Esophagus squamous epithelium (tissue), 5 donors: ENCODE measurements at places on chromosomes 7 and 10.

GRCh38 chr10:72009425-72010081 is 45.4 kb downstream of the CHST3 start:
- DNase-seq: no peak

- DNase-seq: no peak
Measured at GRCh38 chr7:10793995-10794775, 179.5 kb upstream of the PHF14 start.

- DNase-seq: no peak
Measured at GRCh38 chr10:95716466-95716865, 22.7 kb upstream of the TCTN3 start.

- DNase-seq: no peak
Measured at GRCh38 chr10:43057831-43058340, 19.0 kb upstream of the RET start.

DNA sequence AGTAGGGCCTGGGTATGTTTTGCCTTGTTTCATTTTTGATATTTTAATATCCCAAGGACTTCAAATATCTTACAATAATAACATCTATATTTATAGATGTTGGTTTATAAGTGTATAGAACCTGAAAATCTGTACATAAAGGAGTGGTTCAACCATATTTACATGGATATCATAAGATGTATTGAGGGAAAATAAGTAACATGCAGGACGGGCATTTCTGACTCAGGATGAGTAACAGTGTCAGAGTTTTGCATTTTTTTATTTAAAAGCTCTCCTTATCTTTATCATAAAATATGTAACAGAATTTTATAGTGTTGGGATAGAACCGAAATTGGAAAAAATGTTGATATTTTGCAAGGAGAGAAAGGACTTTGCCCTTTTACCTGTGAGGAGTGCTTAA is 1438.7 kb downstream of the REEP3 start:
- DNase-seq: no peak

GRCh38 chr10:131890276-131891195 is 10.3 kb upstream of the PPP2R2D start:
- no peak for DNase-seq

- no peak for DNase-seq
Measured at GRCh38 chr10:104303594-104304355, 34.5 kb downstream of the ITPRIP start.

- no peak for DNase-seq
Measured at GRCh38 chr10:34854147-34854601, 39.1 kb upstream of the PARD3 start.

- no peak for DNase-seq
Measured at GRCh38 chr7:16271355-16271915, 149.9 kb downstream of the CRPPA start.

DNA sequence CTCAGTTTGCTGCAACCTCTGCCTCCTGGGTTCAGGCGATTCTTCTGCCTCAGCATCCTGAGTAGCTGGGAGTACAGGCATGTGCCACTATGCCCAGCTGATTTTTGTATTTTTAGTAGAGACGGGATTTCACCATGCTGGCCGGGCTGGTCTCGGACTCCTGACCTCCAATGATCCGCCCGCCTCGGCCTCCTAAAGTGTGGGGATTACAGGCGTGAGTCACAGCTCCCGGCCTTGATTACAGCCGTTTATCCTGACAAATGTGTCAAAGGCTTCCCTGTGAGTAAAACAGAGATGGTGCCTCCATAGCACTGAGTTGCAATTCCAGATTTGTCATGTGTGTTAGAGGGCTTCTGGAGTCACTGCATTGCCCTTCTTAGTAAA is 273.7 kb downstream of the CCDC3 start:
- DNase-seq: no peak

GRCh38 chr10:119735451-119735850 is 9.6 kb downstream of the INPP5F start:
- DNase-seq: no peak

DNA sequence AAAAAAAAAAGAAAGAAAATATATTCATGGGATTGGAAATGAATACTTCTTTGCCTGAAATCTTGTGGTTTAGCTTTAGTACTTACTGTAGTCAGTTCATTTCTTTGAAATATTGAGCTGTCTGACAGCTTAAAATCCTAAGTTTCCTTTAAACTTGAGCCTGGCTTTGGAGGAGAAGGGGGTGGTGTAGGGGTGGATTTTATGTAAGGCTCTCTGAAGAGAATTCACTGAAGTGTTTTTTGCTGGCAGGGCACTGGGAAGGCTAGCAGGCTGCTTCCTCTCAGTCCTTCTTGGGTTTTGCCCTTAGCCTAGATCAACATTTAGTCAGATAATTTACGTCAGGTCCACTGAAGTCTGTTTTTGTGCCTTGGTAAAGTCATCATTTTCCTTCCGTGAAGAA is 516.5 kb downstream of the AUTS2 start:
- no peak for DNase-seq

- DNase-seq: no peak
Measured at GRCh38 chr7:135791543-135792362, 43.1 kb upstream of the FAM180A start.

GRCh38 chr7:71905821-71906220 is 506.3 kb downstream of the CALN1 start:
- no peak for DNase-seq

- no peak for DNase-seq
Measured at GRCh38 chr10:127612-128432, 7.4 kb upstream of the ZMYND11 start.

GRCh38 chr10:104515678-104516199 is 125.4 kb upstream of the SORCS3 start:
- DNase-seq: no peak

- DNase-seq: peak; percentile 33
Measured at GRCh38 chr10:88879534-88880281, at the start of gene STAMBPL1. Gene STAMBPL1, plus strand, starts transcription at chr10:88880245. Its CDS starts 21,464 bp downstream, at chr10:88901709.

DNA sequence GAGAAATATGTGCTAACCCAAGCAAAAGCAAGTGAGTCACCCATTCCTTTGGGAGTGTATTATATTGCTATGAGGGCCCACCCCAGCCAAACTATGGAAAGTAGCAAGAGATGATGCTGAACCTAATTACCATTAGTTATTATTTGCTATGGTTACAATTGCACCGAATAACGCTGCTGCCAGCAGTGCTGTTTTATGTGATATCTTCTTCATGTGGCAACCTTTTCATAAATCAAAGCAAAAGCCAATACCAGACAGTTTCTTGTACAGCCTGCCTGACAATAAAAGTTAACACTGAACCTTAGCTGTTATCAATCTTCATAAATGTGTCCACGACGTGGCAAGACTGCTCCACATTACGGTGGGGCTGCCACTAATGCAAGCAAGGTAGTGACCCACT is 241.7 kb upstream of the PLXNA4 start:
- DNase-seq: no peak

- DNase-seq: no peak
Measured at GRCh38 chr10:24120646-24121045, 88.3 kb upstream of the KIAA1217 start.

GRCh38 chr10:114282526-114282925 is 43.5 kb downstream of the VWA2 start:
- DNase-seq: no peak

GRCh38 chr7:128841921-128842673 is 11.9 kb downstream of the FLNC start:
- DNase-seq: no peak

DNA sequence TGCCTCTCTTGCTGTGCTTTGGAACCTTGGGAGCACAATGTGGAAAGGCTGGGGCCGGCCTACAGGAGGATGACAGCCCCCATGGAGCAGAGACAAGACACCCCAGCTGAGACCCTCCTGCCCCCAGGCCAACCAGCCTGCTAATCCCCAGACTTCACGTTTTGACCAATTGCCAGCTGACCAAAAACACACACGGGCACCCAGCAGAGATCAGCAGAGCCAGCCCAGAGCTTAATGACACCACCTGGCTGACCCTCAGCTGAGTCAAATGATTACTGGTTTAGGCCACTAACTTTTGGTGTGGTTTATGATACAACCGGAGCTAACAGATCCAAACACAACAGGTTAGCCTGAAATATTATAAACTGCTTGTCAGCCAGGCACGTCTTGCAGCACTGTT is 111.2 kb upstream of the KIF5B start:
- DNase-seq: no peak

GRCh38 chr10:2927958-2928840 is 139.1 kb upstream of the PFKP start:
- DNase-seq: no peak

GRCh38 chr10:51524041-51524440 is 175.4 kb downstream of the CSTF2T start:
- DNase-seq: no peak

DNA sequence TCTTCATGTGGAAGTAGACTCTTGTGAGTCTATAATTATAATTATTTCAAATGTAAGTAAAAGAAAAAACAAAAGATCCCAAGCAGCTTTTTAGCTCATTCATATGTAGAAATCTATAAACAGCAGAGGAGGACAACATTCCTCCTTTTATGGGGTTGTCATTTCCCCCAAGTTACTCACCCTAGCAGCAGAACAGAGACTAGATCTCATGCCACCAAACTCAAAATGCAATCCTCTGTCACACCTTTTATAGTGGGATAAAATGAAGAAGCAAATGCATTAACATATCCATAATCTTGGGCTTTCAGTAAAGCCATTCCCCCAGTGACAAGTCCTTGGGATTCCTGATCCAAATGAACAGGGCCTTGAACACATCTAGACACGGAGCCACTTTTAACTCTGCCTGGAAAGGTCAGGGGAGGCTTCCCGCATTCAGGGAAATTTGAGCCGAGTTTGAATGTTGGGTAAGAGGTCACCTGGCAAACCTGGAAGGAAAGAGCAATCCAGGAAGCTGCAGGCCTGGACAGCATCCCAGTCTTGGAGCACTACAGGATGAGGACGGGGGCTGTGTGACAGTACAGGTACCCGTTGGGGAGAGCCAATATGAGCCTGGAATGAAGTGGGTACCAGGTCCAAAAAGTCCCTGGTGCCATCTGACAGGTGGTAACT is 76.4 kb downstream of the DOCK4 start:
- DNase-seq: no peak

DNA sequence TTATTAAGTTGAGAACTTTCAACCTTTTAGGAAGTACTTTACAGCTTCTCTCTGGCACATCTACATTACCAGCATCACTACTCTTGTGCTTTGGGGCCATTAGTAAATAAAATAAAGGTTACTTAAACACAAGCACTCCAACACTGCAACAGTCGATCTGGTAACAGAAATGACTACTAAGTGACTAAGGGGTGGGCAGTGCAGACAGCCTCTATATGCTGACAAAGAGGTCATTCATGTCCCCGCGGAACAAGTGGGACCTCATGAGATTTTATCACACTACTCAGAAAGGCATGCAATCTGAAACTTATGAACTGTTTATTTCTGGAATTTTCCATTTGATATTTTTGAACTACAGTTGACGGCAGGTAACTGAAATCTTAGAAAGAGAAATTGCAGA is 111.3 kb upstream of the DNAJB12 start:
- DNase-seq: no peak

GRCh38 chr10:7318836-7319235 is 92.0 kb downstream of the SFMBT2 start:
- DNase-seq: no peak

GRCh38 chr7:101161692-101162471 is 3.5 kb downstream of the VGF start:
- no peak for DNase-seq

- no peak for DNase-seq
Measured at GRCh38 chr7:102943423-102944169, 30.8 kb downstream of the LRRC17 start.

DNA sequence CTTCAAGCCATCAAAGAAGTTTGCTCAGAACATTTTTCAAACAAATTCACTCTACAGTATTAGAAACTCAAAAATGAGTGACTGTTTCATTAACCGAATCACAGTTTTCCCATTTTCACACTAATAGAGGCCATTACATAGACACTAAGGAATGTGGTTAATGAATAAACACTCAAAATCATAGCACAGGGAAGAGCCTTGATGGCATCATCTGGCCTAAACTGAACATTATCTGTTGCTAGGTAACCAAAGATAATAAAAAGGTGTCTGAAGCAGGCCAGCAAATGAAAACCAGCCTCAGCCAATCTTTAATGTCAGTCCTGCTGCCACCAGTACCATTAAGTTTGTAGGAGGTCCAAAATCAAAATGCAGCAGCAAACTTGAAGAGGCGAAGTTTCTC is 492.4 kb upstream of the STEAP1 start:
- no peak for DNase-seq

DNA sequence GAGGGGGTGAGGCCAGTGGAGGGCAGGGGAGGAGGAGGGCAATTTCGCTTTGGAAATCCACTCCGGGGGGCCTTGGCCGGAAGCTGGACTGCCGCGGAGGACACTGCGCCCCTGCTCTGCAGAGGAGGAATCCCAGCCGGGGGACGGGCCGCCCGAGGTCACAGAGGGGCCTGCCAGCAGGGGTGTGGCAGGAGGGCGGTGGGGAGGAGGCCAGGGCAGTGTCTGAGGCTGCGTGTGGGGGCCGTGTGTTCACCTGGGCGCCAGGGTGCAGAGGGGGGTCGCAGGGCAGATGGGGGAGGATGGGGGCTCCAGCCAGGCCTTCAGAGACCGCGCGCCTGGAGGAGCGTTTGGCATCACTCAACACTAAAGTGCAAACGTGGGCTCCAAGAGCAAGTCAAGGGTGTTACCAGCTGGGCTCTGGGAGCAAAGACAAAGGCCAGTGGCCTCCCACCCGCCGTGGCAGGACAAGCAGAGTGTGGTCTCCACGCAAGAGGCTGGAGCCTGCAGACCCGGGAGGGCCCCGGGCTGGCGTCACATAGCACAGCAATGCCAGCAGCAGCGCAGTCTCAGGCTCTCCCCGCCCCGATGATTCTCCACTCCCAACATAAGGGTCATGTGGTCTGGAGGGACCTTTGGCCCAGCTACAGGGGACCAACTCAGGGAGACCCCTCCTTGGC is 45.3 kb upstream of the DNAJB6 start:
- DNase-seq: no peak

DNA sequence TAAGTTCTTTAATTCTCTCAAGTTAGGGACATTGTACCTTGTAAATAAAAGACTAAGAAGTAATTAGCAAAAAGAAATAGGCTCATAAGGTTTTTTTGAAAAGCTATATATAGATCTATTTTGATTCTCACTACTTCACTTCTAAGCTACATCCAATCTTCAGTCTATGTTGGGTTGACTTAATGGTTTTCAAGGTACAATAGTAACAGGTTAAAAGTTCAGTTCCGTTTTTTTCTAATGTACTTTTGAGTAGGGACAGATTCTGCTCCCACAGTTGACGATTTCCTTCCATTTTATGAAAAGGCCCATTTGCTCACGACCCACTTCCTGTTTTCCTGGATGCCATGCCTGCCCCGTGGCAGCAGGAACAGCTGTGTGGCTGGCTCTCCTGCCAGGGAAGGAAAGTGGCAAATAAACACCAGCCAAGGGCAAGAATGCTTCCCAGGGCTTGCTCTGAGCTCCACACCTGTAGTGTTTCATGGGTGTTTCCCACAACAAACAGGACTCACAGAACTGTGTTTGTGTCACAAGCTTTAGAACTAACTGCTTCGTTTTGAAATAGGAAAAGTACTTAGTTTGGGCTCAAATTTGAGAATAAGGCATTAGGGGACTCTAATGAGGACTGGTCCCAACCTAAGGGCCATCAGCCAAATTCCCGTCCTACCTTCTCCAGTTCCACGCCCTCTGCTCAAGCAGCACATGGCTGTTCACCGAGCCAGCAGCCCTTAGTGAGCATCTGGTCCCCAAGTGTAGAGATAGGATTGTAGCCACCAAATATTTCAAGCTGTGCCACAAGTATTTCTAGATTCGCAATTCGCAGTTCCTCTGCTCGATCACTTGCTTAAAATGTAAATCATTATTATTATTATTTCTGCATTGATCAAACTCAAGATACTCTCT is 240.7 kb downstream of the COBL start:
- DNase-seq: no peak

- DNase-seq: no peak
Measured at GRCh38 chr7:98733036-98733435, 116.0 kb downstream of the NPTX2 start.

- no peak for DNase-seq
Measured at GRCh38 chr10:35415505-35415904, 79.2 kb downstream of the CCNY start.
